Astrocyte (in vitro differentiated cells and primary cell): ENCODE measurements at places on chromosomes 4 and X.
A peak's percentile ranks its signal among the peaks of the same experiment; 100 is the strongest.

DNA sequence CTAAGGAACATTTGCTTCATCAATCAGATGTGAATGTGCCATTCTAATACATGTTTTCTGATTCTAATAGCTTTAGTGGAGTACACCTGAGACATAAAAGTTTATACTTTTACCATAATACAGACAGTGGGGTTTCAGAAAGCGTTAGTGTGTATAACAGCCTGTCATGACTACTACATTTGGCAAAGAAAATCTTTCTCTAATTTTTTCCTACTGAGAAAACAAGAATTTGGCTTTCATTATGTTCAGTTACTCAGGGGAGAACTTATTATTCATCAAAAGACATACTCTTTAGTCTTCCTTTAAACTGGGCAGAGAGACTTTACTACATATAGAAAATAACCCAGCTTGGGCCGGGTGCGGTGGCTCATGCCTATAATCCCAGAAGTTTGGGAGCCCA lies 104.9 kb downstream of the PCDH18 start:
- DNase-seq: no peak

DNA sequence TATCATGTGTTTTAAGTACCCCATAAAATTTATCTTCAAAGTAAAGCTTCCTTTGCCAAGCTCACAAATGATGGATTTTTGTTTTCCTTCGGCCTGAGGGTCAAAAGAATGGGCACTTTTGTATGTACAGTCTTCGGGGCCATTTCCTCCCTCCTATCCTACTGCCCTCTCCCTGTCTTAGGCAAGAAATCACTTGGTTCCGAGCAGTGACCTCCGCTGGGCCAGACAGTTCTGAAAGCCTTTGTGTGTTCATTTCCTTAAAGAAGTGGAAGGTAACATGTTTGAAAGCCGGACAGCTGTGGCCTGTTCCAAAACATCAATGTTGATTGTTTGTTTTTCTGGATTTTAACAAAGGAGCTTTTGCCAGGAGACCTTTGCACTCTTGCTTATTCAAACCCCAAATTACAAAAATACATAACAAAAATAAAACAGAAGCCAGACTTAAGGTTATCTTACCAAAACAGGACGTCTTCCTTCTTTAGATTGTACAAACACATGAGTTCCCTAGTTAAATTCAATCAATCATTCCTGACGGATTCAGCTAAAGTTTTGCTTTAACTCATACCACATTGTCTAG lies 110.6 kb upstream of the LIMCH1 start:
- no peak for DNase-seq

GRCh38 chr4:17468619-17469221 lies 43.2 kb downstream of the QDPR start:
- DNase-seq: peak; percentile 21

GRCh38 chrX:136067966-136068365 lies 79.4 kb upstream of the FHL1 start:
- no peak for DNase-seq

GRCh38 chrX:21952624-21953023 lies 12.1 kb downstream of the SMS start:
- DNase-seq: no peak

GRCh38 chr4:108272561-108272960 lies 103.8 kb upstream of the LEF1 start:
- peak; percentile 91 for DNase-seq

- no peak for DNase-seq
These were observed 53.3 kb downstream of the WDFY3 start for GRCh38 chr4:84913176-84913575.

GRCh38 chr4:172153719-172154118 lies 340.5 kb downstream of the GALNTL6 start:
- no peak for DNase-seq

- no peak for DNase-seq
These were observed 26.7 kb downstream of the PDK3 start for GRCh38 chrX:24491741-24492140.

DNA sequence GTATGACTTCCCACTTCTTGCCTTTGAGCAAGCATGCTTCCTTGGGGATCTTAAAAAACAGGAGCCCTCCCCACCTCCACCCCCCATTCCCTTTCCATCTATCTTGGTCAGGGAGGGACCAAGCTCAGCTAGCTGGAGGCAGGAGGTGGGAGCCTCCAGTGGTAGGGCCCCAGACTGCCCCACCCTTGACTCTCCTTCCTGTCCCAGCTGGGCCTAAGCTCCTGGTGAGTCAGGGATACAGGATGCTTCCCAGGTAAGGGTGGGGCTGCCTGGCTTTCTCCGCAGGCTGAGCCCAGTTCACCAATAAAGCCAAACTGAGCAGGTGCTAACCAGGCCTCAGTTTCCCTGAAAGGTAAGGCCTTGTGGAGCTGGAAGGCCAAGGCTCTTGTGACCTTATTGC lies 15.2 kb downstream of the EFNB1 start:
- no peak for DNase-seq

DNA sequence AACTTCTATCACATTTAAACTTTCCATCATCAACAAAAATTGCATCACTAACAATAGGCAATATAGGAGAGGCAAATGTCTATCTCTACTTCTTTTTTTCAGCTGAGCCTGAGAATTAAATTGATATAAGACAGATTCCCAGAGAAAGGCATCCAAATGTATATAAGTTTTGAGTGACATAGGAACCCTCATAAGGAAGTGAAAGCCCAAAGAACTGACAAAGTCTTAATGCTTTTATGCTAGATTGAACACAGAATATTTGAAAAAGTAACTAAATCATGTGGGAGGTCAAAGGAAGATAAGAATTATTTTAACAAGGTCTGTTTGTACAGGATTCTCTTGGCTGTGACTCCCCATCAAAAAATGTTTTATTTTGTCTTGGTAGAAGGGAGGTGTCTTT lies 714.9 kb downstream of the GRXCR1 start:
- no peak for DNase-seq

DNA sequence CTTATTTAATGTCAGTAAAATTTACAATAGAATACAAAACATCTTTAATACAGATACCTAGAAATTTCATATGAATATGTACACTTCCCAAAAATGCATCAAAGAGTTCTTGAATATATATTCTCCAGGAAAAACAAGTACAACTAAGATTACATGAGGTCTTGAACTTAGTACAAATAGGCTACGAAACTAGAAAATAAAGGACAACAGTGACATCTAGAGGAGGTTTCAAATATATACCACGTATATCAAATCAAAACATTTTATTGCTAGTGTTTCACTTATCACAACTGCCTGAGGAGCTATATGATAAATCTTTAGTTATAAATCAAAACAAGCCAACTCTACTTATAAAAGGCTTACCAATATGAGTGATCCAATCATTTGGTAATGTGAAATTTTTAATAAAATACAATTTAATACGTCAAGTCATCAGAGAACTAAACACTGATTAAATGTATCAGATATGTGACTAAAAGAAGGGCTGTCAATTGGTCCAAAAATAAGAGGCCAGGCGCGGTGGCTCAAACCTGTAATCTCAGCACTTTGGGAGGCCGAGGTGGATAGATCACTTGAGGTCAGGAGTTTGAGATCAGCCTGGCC lies 36.6 kb downstream of the ANAPC10 start:
- peak; percentile 24 for DNase-seq

- no peak for DNase-seq
These were observed 31.1 kb downstream of the UCHL1 start for GRCh38 chr4:41287852-41288251.

- DNase-seq: peak; percentile 68
These were observed 841 bp downstream of the ACOT9 start for GRCh38 chrX:23742174-23742696.

DNA sequence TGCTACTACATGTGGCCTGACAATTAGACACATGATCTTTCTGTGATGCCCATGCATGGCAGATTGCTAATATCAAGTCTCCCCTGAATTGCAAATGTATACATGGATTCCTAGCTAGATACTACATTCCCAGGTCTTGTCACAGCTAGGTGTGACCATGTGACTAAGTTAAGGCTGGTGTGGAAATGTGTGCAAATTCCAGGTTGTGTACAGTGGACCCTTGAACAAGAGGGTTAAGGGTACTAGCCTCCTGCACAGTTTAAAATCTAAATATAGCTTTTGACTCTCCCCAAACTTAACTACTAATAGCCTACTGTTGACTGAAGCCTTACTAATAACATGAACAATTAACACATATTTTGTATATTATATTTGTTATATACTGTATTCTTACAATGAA lies 48.4 kb downstream of the HSD17B13 start:
- no peak for DNase-seq

DNA sequence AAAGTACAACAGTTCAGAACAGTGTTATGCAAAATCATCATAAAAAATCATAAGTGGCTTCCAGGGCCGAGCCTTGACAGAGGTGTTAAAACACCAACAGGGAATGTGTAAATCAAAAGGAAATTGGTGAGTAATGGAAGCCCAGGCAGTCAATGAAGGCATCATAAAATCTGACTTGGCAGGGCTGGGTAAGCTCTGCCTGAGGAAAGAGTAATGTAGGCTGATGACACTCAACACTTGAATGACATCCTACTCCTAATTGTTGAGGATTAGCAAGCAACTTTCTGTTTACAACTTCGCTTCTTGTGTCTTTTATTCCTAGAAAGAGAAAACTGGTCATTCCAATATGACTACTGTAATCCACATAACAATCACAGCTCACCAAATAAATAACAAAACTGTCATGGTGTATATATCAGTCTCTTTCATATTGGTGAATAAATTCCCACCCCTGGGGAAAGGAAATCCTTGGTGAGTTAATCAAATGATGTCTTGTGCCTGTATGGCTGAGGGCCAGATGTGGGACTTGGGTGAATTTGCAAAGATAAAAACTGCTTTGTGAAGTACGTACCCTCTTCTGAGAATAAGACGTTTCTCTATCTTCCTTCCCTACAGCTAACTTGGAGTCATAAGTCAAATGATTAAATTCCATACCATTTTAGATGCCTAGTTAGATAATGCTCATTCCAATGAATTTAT lies 196.8 kb downstream of the DCHS2 start:
- no peak for DNase-seq

DNA sequence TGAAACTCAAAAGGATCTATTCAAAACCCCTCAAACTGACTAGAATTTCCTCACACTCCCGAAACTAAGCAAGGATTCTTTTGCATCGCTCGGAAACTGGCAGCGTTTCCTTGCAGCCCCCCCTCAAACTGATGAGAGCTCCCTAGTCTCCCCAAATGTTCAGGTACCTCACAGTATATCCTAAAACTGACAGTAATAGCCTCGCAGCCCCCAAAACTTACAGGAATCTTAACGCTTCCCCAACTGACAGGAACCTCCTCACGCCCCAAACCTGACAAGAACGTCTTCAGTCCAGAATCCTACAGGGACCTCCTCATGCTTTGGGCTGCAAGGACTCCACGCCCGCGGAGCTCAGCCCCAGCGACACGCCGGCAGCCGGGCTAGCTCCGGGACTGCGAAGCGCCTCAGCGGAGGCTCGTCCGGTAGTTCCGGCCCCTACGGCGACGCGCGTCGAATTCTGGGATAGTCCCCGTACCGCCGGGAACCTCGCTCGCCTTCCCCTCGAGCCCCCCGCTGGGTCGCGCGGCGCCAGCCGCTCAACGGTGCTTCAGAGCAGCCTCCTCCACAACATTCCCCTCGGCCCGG lies 640 bp downstream of the PHF8 start:
- DNase-seq: peak; percentile 3

DNA sequence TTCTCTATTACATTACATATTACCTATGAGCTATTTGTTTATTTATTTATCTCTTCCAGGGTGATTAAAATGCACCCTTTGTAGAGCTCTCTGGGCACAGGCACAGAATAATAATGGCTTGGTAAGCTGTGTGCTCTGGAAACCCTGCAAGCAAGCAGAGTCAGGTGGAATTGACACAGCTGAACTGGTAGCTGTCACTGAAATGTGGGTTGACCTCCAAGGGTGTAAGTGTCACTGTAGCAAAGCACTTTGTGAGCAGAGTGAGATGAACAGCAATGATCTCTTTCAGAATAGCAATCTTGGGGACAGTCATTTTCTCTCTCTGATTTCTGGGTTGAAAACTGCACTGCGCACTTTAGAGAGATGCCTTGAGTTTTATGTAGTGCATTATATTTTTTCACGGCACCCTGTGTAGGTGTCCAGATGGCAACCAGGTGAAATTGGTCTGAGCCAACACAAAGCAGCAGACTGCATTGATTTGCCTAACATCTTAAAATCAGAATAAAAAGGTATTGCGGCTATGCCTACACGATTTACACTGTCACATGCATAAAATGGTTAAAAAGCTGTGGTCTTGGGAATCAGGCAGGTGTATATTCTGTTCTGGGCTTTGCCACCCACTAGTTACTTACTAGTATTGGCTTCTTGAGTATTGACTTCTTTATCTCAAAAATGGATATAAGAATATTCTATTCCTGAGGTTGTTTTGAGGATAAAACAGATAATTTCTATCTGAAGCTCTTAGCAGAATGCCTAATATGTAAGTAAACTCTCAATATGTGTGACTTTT lies 450.3 kb downstream of the RAPGEF2 start:
- no peak for DNase-seq
